ENCODE measurements at places on chromosomes 3 and 15.

- no peak for DNase-seq
These were observed 28.6 kb downstream of the TRAK1 start for GRCh38 chr3:42119561-42120355.

- DNase-seq: no peak
These were observed 35.2 kb downstream of the DNASE1L3 start for GRCh38 chr3:58175437-58176184.

DNA sequence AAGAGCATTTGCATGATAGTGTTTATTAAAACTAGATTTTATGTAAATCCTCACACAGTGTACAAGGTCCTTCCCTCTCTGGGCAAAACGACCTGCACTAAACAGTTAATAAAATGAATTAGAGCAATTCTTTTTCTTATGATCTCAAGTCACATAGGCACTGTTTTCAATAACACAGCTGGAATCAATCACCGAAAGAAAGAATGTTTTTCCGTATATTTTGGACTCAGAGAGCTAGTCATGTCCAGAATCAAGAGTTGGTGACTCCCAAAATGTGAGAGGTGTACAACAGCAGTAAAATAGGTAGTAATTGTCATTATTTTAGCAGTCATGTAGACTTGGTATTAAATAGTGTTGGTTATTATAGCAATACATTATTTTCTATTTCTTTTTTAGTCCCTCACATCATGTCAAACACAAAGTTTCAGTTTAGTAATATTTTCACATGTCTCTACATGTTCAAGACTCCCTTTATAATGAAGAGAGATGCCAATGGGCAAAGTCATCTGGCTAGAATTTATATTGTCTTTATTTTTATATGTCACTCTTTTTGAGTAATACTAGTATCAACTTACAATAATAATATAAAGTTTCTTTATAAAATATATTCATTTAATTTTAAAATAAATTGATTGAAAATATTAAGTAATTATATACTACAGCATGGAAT, 448.6 kb upstream of the CDIN1 start:
- no peak for DNase-seq

DNA sequence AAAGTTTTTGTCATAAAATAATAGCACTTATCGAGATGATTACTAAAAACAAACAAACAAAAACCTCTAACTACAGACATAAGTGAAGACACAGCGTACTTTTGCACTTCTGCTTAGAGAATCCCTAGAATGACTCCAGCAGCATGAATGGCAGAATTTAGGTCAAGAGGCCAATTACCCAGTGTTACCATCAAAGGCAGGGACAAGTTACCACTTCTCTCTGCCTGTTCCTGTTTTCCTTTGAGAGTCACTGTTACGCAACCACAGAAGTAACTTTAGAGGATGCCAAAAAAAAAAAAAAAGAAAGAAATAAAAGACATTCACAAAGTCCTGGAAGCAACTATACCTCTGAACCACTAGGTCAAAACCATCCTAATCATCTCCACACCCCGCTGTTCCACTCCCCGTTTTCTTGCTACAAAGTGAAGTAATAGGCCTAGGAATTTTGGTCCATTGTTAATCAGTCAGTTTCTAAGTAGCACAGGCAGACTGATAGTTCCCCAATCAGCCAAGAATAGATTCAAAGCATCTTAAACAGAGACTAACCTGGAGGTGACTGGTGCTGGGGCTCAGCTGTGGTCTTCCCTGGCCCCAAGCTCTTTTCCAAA, 41.9 kb downstream of the FMN1 start:
- no peak for DNase-seq

DNA sequence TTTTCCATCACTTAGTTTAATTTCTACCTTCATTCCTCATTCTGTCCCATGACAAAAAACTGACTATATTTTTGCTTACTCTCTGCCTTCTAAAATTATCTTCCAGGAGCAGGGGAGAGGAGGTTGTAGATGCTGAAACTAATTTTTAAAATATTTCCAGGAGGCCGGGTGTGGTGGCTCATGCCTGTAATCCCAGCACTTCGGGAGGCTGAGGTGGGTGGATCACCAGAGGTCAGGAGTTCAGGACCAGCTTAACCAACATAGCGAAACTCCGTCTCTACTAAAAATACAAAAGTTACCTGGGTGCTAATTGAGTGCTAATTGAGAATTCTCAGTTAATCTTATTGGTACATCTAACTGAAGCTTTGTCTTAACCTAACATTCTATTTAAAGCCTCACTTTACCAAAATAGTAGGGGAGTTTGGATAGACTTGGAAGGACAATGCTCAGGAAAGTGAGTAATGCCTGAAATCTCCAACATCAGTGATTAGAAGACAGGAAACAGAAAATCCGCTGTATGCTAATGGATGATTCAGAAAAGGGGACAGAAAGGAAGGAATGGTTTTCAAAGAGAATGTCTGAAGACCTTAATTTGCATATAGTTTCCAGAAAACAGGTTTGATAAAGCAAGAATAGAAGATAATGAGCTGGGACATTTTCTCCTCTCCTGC, 336.1 kb downstream of the GBE1 start:
- no peak for DNase-seq

- no peak for DNase-seq
These were observed 12.7 kb downstream of the CCDC71 start for GRCh38 chr3:49153349-49153912.

DNA sequence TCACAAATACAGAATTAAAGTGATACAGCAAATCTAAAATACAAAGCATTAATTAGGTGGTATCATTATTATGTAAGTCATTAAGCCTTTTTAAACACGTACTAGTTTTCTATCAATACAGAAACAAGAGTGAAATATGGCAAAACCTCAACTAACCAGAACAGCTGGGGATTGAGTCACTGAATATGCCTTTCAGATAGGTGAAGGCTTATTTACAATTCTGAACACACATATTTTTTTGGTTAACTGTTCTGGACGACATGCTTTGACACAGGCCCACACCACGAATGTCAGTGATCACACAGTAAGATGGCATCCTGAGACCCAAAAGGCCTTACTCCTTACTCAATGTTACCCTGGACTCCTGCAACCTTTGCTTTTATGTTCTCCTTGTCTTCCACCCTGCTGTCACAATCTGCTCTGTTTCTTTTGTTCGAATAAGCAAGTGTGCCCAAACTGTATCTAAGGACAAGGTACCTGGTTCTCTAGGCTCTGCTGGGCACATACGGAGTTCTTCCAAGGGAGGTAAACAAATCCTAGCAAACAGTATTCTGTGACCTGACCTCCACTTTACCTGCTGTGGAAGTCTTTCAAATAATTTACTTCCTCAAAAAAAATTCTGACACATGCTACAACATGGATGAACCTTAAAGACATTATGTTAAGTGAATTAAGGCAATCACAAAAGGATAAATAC, 7.0 kb downstream of the SFMBT1 start:
- no peak for DNase-seq

GRCh38 chr15:37015035-37015434, 85.3 kb downstream of the MEIS2 start:
- no peak for DNase-seq

DNA sequence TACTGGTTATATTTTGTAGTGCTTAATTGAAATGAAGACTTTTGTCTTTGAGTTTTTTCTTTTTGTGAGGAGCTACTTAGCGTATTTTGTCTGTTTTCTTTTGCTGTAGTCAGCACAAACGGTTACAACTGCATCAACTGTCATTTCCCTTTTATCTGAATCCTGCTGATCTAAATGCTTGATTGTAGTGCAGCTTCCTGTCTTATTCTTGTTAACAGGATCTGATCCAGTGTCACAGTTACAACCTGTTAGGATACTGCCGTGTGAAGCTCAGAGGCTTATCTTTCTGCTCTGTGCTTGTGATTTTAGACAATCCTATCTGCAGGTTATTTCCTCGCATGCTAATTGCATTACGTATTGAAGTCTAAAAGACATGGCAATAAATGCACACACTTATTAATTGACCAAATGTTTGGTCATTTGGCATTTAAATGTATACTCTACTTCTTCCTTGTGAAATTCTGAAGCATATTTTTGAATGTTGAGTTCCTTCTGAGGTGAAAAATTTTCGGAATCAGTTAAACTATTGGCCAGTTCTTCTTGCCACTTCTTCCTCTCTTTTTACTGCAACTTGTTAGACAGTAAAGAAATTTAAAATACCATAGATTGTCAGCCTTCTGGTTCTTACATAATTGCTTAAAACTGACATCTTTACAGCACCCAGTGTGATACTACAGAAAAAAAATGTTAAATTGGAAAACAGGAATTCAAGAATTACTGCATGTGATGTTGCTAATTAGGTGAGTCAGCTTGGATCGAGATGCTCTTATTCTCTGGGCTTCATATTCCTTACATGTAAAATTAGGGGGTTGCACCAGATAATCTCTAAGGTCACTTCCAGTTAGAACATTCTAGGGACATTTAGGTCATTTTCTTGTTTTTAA, 168.2 kb downstream of the MBNL1 start:
- no peak for DNase-seq

DNA sequence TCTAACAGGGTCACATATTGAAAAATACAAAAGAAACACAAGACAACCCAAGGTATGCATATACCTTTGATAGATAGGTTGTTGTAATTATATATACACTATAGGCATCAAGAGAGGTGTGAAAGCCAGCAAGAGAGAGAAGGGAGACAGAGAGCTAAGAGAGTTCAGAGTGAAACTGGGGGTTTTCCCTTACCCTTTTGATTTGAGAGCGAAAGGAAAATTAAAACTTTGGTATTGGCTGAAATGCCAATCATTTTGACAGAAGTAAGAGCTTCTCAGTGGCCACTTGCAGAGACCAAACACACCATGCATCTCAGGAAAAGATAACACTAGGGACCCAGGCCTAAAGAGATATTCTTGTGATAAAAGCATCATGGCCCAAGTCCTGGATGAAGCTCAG, 183.6 kb downstream of the SHOX2 start:
- DNase-seq: no peak

- no peak for DNase-seq
These were observed 103.1 kb downstream of the SPATA16 start for GRCh38 chr3:173037840-173038483.

DNA sequence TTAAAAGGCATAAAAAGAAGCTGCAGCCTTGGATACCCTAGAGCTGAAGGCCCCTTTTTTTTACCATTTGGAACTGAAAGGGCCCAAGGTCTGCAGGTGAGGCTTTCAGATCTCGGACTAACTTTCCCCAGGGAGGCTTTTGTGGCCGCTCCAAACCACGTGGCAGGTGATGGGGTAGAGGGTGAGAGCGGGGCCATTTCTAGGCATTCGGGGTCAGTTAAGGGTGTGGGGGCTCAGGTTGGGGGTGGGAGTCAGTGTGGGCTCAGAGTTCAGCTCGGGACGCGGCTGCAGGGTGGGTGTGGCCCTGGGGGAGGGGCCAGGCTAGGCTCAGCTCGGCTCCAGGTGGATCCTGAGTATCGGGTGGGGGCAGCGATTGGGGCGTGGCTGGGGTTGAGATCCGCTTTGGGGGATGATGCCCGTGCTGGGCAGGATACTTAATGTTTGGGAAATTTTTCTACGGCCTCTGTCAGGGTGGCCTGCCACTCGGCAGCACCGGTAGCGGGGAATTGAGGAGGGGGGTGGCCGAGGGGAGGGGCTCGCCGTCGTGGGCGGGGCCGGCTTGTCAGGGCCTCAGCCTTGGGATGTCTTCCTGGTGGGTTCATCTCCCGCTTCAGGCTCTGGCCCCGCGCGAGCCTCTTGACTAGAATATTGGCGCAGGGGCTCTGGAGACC, 2.5 kb downstream of the KLF13 start:
- DNase-seq: no peak

GRCh38 chr3:140088513-140088912, 153.5 kb downstream of the CLSTN2 start:
- DNase-seq: no peak

DNA sequence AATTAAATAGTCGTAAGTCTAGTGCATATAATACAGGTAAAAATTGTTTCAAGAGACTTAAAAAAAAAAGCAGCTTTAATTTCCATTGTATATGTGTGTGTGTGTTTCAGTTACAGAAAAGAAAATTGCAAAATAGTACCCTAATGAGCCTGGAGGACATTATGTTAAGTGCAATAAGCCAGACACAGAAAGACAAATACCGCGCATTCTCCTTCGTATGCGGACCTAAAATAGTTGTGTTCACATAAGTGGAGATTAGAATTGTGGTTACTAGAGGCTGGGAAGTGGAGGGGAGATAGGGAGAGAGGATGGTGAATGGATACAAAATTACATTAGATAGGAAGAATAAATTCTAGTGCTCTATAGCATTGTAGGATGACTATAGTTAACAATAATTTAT, 3.6 kb downstream of the MESD start:
- no peak for DNase-seq

- no peak for DNase-seq
These were observed 25.6 kb downstream of the MITF start for GRCh38 chr3:69764861-69765260.

GRCh38 chr3:3802046-3802445, 2.8 kb downstream of the LRRN1 start:
- no peak for DNase-seq

- DNase-seq: no peak
These were observed 27.8 kb upstream of the AP4E1 start for GRCh38 chr15:50880651-50881114.

DNA sequence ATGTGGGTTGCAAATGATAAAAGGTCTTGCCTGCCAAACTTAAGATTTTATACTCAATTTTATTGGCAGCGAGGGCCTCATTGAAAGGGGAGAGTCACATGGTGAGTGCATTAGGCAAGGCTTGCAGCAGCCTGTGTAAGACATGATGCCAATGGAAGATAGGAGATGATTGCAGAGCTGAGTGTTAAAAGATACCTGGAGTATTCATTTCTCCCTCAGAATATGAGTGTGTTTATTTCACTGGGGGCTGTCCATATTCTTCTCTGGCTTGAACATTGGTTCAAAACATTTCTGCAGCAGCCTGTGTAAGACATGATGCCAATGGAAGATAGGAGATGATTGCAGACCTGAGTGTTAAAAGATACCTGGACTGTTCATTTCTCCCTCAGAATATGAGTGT, 165.2 kb upstream of the NUDT16 start:
- no peak for DNase-seq

- DNase-seq: no peak
These were observed at the start of gene TAGLN3 for GRCh38 chr3:111998636-111999483. TSS of gene TAGLN3 (plus strand) at chr3:111998922. CDS start at chr3:111999423, 501 bp downstream.

GRCh38 chr3:42491881-42492507, 10.4 kb upstream of the VIPR1 start:
- no peak for DNase-seq

DNA sequence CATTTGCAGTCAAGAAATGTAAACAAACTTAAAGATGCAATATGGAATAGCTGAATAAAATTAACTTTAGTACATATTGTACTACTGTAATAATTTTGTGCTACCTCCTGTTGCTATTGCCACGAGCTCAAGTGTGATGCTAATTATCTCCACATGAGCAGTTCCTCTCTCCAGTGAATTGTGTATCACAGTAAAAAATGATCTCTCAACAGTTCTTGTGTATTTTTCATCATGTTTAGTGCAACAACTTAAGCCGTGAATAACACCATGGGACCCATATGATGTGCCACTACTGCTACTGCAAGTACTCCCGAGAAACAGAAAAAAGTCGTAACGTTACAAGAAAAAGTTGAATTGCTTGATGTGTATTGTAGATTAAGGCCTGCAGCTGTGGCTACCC, 12.4 kb downstream of the RIOX2 start:
- DNase-seq: no peak

GRCh38 chr3:168250415-168250861, 154.7 kb upstream of the GOLIM4 start:
- DNase-seq: no peak
